Stimulated activated CD8-positive, alpha-beta memory T cell treated with anti-CD3 and anti-CD28 coated beads, Interleukin-4, amount 100 ng/mL, for 24 hours (primary cell): ENCODE measurements at places on chromosomes 3 and 15.
A peak's percentile ranks its signal among the peaks of the same experiment; 100 is the strongest.

- no peak for DNase-seq
These were observed 113.5 kb downstream of the PLD1 start for GRCh38 chr3:171696805-171697204.

DNA sequence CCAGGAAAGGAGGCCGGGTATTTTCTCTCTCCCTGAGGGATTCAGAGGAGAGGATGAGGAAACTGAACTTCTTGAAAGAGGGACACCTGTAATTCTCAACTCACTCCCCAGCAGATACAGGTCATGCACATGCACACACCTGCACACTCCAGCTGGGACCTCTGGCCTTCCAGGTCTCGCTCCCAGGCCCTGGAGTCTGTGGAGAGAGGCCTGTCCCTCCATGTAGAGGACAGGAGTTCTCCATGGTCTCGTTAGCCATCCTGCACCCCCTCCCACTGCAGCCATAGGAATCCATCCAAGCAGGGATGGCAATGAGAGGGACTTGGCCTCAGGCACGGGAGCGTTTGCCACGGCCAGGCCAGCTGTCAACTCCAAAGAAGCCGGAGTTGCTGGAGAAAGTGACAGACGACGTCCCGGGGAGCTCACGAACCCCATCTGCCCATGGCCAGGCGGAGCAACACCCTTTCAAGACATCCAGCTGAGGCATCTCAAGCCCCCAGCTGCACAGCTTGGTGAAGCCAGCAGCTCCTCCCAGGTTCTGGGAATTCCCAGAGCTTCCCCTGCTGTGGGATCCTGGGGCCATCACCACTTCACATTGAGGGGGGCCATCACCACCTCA lies 223.3 kb downstream of the UACA start:
- DNase-seq, result no peak

- DNase-seq, result no peak
These were observed 45.6 kb downstream of the DLEC1 start for GRCh38 chr3:38084334-38085310.

DNA sequence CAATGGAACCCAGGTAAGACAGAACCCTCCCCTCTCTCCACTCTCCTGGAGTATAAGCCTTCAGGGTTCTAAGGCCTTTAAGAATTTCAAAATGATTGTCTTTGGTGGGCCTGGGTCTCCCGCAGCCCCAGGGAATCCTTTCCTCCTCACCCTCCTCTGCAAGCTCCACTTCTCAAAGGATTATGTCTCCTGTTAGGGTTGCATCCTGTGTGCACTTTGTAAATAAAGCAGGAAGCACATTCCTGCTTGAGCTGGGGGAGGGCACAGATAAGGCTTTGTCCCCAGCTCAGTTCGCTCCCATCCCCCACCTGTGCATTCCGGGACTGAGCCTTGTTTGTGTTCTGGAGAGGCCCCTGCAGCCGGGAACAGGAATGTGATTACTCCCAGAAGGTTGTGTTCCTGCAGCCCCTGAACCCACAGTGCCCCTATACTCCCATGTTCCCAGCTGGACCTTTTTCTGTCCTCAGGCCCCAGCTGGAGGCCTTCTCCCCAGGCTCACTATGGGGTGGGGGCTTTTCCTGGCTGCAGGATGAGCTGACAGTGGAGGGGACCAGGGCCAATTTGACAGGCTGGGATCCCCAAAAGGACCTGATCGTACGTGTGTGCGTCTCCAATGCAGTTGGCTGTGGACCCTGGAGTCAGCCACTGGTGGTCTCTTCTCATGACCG lies 9.5 kb downstream of the TYRO3 start:
- DNase-seq, result no peak

DNA sequence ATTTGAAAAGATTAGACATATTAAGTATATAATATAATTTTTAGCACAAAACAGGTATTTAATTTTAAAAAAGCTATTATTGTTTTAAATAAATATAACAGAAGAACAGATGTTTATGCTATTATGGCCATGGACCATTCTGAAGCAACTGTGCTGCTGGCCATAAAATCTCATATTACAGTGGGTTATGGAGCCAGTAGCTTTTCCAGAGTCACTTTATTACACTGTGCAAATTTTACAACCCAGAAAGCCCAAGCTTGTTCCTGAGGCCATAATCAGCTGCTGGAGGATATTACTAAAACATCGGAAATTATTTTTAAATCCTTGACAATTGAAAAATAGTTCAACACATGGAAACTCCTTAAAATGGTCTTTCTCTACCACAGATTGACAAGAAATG lies 557.3 kb upstream of the KCNMB2 start:
- no peak for DNase-seq

DNA sequence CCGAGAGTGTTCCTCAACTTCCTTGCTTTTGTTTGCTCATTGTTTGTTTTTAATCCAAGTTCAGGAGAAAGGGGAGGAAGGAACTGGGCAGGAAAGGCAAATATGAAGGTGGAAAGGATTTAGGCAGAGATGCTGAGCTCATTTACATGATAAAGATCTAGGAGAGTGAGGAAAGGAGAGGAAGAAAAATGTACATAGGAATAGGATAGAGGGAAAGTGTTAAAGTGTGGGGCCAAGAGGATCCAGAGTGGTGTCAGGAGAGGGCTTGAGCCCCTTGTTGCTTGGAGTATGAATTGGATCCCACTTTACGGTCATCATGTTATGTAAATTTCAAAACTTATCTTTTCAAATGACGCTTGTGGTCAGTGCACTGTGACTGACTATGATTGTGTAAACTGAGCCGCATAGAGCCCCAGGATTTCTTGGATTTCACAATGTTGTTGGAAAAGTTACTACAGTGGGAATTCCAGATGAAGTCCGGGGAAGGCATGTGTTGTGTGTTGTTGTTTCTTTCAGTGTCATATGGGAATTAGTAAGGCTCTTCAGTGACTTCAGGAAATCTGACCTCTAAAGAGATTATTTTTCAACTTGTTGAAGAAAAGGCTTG lies 15.0 kb upstream of the PLD1 start:
- no peak for DNase-seq

GRCh38 chr3:196423044-196423781 lies 9.0 kb downstream of the UBXN7 start:
- no peak for DNase-seq

DNA sequence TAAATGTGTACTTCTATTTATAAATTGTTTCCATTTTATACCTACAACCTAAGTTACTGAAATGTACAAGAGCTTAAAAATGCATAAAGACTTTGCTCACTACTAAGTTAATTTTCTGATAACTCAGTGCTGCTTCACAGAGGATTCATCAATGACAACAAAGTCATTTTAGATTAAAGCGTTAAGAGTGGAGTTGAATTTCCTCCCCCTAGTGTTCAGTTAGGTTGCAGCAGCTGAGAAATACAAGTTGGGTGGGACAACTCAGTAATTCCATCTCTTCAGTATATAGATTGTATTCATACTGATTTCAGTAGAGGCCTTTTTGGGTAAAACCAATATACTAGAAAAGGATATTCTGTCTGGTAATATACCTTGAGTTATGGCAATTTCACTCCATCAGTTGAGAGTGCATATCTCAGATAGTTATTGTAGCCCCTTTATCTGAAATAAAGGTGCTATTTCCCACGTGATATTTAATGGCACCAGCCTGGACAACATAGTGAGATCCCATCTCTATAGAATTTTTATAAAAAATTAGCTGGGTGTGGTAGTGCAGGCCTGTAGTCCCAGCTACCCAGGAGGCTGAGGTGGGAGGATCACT lies 6.9 kb upstream of the RPL35A start:
- DNase-seq, result no peak

GRCh38 chr15:33988384-33988783 lies 20.1 kb downstream of the CHRM5 start:
- DNase-seq, result no peak

- no peak for DNase-seq
These were observed 73.7 kb upstream of the TLE3 start for GRCh38 chr15:70171256-70171886.

DNA sequence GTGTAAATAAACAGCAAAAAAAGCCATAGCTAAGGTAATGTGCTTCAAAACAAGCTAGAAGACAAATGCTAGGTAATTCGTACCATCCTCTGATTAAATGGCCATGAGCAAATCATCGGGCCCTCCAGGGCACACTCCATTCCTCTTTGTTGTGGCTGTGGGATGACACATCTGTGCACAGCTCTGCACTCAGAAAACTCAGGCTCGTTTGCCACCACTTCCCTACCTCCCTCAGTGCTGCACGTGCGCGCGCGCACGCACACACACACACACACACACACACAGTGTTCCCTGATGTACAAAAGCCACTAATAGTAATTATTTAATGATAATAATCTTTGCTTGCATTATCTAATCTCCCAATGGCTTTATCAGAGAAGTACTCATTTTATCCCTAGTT lies 336.6 kb downstream of the FEZF2 start:
- DNase-seq, result no peak

- no peak for DNase-seq
These were observed 203.8 kb upstream of the MCTP2 start for GRCh38 chr15:94027581-94027980.

- no peak for DNase-seq
These were observed 50.6 kb upstream of the SGO1 start for GRCh38 chr3:20236603-20237002.

DNA sequence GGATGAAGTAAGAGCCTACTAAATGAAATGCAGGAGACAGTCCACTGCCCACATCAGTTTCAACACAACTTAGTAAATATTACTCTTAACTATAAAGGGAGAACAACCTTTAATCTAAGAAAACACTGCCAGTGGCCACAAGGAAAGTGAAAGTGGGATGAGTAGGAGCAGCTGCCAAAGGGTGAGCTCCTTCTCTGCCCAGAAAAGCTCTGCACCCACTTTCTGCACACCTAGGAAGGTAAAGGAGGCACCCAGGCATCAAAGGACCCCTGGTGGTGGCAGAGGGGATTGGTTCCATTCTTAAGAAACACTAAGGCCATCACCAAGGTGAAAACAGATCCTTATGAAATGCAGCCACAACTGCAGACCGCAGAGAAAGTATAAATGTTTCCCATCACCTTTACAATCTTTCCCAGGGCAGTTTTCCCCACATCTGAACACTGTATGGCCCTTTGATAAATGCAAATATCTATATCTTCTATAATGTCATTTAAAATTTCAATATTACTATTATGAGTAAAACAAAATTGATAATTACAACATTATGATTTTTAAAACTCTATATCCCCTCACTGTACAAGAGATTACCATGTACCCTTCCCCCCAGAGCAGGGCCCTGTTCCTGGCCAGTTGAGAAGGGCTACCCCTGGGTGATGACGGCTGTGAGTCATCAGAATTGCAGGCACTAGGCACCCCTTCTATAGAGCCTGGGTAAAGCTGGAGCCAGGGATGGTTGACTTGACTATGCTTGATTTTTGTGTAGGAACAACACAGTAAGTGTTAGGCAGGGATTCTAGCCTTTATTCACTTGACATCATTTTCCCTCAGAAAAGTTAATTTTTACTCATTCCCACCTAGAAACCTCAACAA lies 92.0 kb downstream of the SNRK start:
- DNase-seq, result peak; percentile 45

GRCh38 chr3:151146071-151146730 lies 56.8 kb downstream of the GPR171 start:
- peak; percentile 22 for DNase-seq

GRCh38 chr3:122004991-122005565 lies 17.0 kb downstream of the ILDR1 start:
- DNase-seq, result no peak

DNA sequence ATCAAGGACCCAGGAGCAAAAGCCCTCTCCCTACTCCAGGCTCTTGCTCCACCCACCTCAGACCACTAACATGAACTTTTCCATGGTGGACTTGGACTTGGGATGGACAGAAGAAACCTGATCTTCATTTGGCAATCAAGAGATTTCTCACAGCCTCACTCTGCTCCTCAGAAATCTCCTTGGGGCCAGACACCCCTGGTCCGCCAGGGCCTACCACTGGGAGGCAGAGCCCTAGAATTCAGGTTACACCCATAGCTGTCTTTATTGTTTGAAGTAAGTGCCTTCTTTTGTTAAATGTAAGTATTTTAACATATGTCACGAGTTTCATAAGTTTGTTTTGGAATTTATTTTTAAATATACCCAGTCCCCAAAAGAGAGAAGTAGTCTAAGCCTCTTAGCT lies 13.2 kb downstream of the SHF start:
- no peak for DNase-seq
